ENCODE measurements at places on chromosomes 7 and 10. TPM values are rescaled to one million over a fixed set of nuclear protein-coding genes. Genes with fewer than 3 reads are reported as not detected.

The IFRD1 gene
- total RNA-seq: 50.5 TPM

- peak; percentile 56 for DNase-seq
Measured at GRCh38 chr7:140646931-140647647, 6.5 kb upstream of the DENND2A start.

DNA sequence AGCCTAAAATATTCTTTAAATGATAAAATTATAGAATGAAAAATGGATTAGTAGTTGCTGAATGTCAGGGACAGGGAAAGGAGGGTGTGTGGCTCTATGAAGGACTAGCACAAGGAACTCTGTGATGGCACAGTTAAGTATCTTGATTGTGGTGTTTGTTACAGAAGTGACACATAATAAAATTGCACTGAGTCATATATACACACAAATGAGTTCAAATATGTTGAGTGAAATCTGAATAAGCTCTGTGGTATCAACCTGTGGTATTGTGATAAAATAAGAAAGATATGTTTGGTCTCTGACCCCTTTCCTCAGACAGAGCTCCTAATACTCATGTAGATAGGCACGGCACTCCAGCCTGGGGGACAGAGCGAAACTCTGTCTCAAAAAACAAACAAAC, 181.5 kb upstream of the TRIM24 start:
- DNase-seq: no peak

DNA sequence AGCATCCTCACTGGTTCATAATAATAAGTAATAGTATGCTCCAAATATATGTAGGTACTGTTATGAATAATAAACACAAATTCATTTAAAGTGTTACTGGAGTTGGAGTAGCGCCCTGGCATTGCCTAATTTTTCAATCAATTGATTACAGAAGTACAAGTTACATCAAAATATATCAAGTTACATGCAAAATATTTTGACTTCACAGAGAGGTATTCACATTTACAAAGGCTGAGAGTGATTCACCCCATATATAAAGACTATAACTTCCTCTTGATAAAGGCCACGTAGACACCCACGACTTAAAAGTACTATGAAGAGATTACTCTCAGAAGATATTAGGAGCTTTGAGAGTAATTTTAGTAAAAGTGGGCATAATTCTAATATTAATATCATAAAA, 13.6 kb upstream of the COL17A1 start:
- DNase-seq: no peak

DNA sequence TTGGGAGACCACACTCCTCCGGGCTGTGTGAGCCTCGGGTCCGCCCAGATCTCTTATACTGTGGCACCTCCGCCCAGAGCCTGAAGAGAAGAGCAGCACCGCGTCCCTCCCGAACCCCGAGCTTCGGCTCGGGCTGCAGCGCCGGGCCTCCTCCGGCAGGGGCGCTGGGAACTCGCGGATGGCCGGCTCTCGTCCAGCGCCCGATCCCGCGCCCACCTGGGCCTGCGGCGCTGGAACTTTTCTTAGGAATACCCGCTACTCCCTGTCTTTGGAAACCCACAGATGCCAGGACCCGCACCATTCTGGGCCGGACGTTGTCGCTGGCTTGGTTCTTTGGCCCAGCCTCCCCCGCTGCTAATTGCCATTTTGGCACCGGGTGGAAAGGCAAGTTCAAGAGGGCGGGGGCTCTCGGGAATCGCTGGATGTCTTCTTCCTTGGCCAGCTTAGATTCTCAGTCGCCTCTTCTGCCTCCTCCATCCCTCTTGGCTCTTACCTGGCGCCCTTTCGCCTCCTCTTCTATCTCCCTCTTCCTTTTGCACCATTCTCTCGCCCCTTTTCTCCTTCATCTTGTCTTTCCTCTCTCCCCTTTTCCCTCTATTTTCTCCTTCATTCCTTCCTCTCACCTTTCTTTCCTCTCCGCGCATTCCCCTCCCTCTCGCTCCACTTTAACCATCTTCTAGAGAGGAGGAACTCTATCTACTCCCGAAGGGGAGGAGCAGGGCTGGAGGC, 2.1 kb upstream of the SORCS3 start:
- DNase-seq: peak; percentile 7

DNA sequence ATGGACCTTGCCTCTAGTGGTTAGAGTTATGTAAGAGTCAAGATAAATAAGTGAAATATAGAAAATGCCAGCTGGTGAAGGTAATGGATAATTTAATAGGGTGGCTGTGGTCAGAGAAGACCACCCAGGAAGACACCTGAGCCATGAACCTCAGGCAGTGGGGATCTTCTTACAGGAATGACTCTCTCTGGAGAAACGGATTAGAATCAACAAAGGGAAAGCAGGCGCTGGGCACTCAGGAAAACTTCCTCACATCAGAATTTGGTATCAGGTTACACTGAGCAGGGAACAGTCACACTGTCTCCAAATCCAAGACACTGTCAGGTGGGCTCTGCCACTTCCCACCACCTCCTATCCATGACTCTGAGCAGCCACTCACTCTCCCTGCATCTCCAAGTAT, 132.6 kb downstream of the DYNC2I1 start:
- DNase-seq: no peak

DNA sequence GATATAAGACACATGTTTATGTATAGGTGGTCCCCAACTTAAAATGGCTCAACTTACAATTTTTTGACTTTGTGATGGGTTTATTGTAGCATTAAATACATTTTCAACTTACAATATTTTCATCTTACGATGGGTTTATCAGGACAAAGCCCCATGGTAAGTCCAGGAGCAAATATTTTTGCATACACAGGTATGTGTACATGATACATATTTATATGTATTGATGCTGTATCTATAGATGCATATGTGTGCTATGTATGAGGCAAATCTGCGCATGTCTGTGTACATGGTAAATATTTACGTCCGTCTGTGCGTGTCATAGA, 664 bp upstream of the UBE3C start:
- DNase-seq: no peak

GRCh38 chr10:51034769-51035168, 39.5 kb upstream of the PRKG1 start:
- DNase-seq: no peak

DNA sequence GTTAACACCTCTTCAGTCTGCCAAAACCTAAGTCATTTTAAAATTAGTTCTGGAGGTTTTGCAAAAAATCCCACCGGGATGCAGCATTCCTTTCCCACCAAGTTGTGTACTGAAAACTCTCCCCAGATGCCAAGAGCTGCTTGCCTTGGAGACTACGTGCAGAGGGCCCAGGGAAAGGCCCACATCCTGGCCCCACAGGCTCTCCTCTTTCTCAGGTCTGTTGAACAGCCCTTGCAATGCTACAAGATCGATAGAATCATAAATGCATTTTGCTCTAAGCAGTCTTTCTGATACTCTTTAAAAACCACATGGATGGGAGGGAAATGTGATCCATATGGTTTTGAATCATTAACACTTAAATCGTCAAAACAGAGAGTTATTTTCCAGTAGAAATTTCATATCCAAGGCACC, 126.7 kb upstream of the ZMIZ1 start:
- DNase-seq: no peak

Measured in activated naive CD4-positive, alpha-beta T cell treated with anti-CD3 and anti-CD28 coated beads for 36 hours (primary cell).